ENCODE measurements at places on chromosomes 13 and 19. TPM values are rescaled to one million over a fixed set of nuclear protein-coding genes. Genes with fewer than 3 reads are reported as not detected.

Gene CBARP
- total RNA-seq: 0.18 TPM

Gene NR2C2AP
- 6.9 TPM for total RNA-seq

Gene MEF2B
- total RNA-seq: under 0.01 TPM

Gene SIGLEC14
- total RNA-seq: not detected

Gene DACH1
- total RNA-seq: not detected

Gene TSEN34
- 34.4 TPM for total RNA-seq

Gene FCAR
- total RNA-seq: not detected

Gene ZNF728
- total RNA-seq: not detected

Gene CGB7
- total RNA-seq: not detected

DNA sequence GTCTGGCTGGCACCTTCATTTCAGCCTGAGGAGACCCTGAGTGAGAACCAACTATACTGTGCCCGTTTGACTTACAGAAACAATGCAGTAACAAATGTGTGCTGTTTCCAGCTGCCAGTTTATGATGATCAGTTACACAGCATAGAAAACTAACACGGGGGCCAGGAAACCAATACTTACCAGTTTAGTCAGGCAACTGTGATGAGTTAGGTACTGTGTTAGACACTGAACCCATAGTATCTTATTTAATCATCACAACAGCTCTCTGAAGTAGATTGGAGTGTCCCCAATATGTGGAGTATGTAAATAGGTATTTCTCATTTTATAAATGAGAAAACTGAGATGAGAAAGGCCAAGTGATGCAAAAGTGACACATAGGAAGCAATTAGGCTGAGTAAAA lies 620.9 kb upstream of the KLF12 start:
- DNase-seq: no peak

DNA sequence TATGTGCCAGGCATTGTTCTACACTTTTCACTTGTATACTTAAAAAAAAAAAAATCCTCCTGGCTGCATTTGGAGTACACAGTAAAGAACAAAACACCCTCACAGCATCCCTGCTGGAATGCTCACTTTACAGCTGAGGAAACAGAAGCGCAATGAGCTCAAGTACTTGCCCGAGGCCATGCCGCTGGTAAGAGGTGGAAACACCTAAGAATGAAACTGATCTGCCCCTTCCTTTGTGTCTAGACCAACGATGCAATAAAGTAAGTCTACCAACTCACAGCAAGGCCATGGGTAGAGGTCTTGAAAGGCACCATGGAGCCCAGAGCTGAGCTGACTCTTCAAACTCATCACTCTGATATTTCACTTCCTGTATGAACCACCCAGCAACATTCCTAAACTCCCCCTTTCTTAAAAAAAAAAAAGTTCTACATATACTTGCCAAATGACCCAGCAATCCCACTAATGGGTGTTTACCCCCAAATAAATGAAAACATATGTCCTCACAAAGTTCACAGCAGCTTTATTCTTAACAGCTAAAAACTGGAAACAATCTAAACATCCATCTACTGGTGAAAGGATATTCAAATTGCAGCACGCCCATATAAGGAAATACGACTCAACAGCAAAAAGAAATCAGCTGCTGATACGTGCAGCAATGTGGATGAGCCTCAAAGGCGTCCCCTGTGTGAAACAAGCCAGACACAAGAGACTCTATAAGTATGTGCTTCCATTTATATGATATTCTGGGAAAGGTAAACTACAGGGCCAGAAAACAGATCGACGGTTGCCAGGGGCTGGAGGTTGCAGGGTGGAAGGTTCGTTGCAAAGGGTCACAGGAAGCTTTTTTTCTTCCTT lies 236.6 kb upstream of the MAB21L1 start:
- DNase-seq: peak; percentile 71

- no peak for DNase-seq
Measured at GRCh38 chr13:58949646-58950045, 1214.1 kb downstream of the DIAPH3 start.

GRCh38 chr19:5247957-5248705 lies 92.5 kb downstream of the PTPRS start:
- DNase-seq: no peak

DNA sequence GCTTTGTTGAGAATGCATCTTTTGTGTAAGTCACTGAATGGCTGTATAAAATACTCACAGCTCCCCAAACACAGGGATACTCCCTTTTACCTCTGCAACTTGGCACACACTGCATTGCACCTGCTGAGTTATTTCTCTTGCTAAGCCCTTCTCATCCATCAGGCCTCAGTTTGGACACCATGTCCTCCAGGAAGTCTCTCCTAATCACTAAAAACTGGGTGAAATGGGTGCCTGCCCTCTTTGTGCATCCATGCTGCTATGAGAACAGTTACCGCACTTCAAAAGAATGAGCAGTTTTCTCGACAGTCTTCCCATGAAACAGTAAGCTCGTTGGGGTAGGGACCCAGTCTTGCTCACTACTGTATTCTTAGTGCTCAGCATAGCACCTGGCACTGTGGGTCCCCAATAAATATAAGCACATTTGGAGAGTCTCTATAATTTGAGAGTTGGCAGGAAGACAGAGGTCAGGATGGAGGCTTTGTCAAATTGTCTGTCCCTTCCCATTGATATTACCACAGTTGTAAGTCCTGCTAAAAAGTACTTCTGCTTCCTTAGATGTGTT lies 4.6 kb upstream of the SLC25A30 start:
- DNase-seq: no peak

- no peak for DNase-seq
Measured at GRCh38 chr19:1684573-1684912, 32.1 kb upstream of the TCF3 start.

DNA sequence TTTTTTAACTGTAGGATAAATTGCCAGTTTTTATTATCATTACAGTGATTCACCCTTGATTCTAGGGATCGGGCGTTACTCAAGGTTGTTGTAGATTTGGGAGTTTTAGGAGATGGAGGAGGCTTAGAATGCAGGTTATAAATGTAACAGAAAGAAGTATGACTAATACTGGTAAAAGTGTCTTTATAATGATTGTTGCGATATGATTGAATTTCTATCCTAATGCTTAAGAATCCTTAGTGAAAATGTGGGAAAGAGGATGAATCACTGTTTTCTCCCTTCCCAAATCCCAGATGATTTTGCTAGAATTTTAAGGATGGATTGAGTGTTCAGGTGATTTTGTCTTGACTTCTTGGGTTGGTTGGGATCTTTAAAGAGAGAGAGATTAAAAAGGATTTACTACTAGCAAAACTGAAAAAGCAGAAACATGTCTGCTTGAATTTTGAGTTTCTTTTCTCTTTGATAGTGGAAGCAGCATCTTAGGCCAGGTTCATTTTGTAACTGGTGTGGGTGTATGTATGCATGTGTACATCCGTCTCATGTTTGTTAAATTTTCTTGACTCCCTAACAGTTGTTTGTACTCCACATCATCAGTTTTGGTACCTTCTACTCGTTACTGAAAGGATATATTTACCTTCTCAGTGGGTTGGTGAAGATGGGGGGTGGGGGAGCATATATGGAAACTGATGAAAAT lies 25.9 kb downstream of the ARHGAP35 start:
- peak; percentile 30 for DNase-seq

GRCh38 chr13:63944911-63945310 lies 2529.3 kb upstream of the PCDH20 start:
- no peak for DNase-seq

- no peak for DNase-seq
Measured at GRCh38 chr13:22486490-22486889, 694.3 kb upstream of the SGCG start.

- no peak for DNase-seq
Measured at GRCh38 chr13:28976195-28976594, 156.1 kb downstream of the MTUS2 start.

DNA sequence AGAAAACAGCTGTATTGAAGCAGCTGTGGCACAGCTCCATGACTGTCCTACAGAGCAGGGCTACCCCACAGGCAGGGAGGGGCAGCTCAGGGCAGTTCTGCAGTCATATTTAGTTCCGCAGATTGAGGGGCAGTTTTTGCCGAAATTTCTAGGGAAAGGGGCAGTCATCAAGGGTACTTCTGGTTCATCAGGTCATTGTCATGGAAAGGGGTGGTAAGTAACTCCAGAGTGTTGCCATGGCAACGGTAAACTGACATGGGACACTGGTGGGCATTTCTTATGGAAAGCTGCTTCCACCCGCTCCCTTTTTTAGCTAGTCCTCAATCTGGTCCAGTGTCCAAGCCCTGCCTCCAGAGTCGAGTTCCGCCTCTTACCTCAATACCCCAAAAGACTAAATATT lies 702.8 kb downstream of the LIG4 start:
- no peak for DNase-seq

DNA sequence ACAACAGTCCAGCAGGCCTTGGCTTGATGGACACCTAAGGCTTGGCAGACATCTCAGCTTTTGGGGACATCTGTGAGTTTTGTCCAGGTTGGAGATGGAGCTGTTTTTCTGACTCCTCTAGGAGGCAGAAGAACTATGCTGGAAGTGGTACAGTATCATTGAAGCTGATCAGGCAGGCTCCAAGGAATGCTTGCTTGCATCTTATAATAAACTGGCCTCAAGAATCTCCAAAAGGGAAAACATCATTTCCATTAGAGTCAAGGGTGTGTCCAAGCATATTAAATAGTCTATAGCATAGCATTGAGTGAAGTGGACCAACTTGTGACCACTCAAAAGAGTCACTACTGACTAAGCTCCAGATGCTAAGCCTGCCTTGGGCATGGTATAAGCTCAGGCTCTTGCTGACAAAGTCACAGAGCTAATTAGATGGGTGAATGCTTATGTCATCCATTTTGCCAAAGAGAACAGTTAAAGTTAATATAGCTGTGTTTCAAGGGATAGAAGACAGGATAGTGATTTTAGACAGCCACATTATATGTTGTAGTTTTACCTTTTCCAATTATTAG lies 216.0 kb downstream of the DNAJC15 start:
- DNase-seq: no peak

GRCh38 chr19:52690369-52691214 lies 44.3 kb downstream of the ZNF611 start:
- DNase-seq: peak; percentile 93

DNA sequence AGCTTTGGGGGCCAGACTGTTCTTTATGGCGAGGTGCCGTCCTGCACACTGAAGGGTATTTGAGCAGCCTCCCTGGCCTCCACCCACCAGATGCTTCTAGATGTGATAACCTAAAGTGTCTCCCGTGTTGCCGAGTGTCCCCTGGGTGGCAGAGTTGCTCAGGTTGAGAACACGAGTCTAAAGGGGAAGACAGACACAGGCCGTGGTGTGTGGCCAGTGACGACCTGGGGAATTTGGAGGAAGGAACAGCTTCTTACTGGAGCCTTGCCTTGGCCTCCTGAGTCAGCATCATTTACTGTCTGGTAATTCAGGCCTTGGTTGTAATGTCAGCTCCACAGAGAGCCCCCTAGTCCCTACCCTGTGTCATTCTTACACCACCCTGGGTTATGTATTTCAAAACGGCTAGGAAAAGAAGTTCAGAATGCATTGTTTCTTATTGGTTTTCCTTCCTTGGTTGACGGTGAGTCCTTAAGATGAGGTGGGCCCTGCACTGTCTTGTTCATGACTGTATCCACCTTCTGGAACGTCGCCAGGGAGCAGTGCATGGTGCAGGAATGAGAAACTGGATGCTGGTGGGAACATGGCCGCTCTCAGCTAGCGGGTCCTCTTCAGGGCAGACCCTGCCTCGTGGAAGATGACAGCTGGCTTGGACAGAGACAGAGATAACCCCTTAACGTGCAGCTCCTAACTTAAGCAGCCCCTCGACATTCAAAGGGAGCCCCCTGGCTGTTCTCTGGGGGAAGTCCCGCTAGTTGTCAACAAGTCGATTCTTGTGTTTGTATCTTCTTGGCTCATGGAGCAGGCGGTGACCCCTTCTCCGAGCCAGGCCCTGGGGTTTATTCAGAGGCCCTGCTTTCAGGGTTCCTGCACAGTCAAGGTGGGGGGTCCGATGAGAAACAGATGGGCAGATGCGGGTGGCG lies 7.2 kb downstream of the SIN3B start:
- peak; percentile 39 for DNase-seq

DNA sequence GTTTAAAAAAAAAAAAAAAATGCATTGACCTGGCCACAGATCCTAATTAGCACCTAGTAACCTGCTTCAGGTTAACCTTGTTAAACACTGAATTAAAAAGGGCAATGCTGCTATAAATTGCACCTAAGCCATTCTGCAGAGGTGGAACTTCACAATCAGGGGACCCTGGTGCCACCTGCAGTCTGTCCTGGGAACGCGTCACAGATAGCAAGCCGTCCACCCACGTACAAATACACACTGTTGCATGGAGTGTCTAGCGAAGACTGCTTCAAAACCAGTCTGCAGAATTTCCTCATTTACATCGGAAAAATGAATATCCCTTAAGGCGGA lies 169.3 kb downstream of the COL4A1 start:
- DNase-seq: no peak

- DNase-seq: no peak
Measured at GRCh38 chr19:50381881-50382729, 2.0 kb upstream of the POLD1 start.

DNA sequence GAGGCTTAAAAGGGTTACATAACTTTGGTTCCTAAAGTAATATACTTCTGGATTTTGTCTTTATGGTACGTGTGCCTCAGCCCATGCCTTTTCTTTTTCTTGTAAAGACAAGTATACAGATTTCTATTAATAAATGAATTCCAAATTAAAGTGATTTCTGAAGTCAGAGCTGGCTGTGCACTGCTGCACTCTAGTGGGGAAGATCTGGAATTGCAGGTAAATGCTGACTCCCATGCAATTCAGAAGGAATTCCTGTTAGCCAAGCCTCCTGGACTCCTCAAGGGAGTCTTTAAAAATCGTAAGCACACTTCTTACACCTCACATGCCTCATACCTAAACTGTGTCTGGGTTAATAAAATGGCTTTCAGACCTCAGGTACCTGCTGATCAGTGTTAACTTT lies 118.4 kb upstream of the SLC7A1 start:
- DNase-seq: peak; percentile 21

DNA sequence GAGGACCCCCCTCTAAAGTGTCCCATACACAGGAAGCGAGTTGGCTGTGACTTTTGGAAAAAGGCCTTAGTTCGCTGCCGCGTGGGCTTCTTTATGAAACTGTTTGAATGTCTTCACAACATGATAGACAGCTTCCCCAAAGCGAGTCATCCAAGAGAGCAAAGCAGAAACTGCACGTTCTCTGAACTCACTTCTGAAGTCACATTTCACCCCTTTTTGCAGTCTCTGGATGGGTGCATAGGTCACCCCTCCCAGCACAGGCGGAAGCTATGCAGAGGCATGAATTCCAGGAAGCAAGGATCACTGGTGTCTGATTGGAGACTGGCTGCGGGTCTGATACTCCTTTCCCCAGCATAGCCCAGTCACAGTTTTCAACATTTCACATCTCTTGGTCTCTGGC lies 10.6 kb downstream of the GPI start:
- peak; percentile 6 for DNase-seq

GRCh38 chr13:25753976-25754375 lies 297.8 kb downstream of the SHISA2 start:
- no peak for DNase-seq

- DNase-seq: no peak
Measured at GRCh38 chr19:39937787-39938186, 3.4 kb upstream of the FCGBP start.

DNA sequence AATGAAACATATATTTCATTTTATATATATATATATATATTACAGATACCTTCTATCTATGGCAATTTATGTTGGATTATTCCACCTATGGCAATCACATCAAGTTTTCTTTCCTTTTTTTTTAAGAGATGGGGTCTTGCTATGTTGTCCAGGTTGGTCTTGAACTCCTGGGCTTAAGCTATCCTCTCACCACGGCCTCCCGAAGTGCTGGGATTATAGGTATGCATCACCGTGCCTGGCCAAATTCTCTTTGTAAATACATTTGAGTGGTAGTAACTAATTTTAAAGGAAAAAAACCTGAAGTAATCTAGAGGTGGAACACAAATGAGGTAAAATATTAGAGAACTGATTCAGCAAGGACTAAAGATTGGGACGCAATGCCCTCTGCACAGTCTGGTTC lies 21.6 kb upstream of the BRD4 start:
- no peak for DNase-seq
